ENCODE measurements at places on chromosomes 4 and X.

GRCh38 chr4:7157666-7158065 lies 34.7 kb upstream of the SORCS2 start:
- DNase-seq, result no peak

DNA sequence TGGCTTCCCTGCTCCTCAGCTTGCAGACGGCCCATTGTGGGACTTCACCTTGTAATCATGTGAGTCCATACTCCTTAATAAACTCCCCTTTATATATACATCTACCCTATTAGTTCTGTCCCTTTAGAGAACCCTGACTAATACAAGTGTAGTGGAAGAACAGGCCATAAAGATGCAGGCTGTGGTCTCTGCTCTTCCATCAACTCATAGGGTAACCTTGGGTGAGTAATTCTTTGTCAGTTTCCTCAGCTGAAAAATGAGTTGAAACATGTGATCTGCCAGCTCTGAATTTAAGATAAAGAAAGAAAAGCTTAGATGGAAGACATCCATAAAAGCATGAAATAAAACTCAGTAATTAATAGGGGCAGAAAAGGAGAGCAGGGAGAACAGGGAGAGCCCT lies 103.6 kb downstream of the ENOX2 start:
- no peak for DNase-seq

- no peak for DNase-seq
Measured at GRCh38 chrX:15761564-15762191, 23.6 kb downstream of the CA5B start.

DNA sequence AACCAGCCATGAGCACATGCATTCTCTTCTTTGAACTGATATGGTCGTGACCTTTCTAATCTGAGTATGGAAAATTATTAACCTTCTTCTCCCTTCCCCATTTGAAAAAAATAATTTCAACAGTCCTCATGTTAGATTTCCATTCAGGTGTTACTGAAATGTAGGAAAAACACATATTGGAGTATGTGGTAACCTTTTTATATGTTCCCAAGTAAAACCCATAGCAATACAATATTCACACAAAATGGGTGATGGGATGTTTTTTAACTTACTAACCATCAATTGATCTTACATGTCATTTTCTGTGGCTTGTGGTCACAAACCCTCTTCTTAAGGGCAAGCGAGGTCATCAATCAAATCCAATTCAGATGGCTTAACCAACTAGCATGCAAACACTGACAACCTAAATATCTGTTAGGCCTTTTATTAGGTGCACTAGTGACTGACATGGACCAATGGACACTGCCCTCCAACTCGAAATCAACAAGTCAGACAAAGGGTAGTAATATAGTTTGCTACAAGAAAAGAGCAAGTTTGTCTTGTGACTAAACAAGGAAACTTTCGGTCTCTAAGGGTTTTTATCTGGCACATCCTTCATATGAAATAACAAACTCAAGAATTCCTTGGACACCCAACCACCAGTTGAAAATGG lies 74.3 kb downstream of the CAMK2D start:
- DNase-seq, result peak; percentile 25

- DNase-seq, result no peak
Measured at GRCh38 chr4:76453232-76453631, 18.2 kb downstream of the SHROOM3 start.

- DNase-seq, result no peak
Measured at GRCh38 chr4:129600898-129601297, 504.9 kb downstream of the C4orf33 start.

- DNase-seq, result no peak
Measured at GRCh38 chr4:79233820-79234219, 92.0 kb downstream of the NAA11 start.

- no peak for DNase-seq
Measured at GRCh38 chrX:120617996-120618630, 11.7 kb downstream of the C1GALT1C1 start.

- DNase-seq, result no peak
Measured at GRCh38 chr4:75880278-75880677, 22.0 kb downstream of the PPEF2 start.

- no peak for DNase-seq
Measured at GRCh38 chrX:42664680-42665079, 113.3 kb downstream of the PPP1R2C start.

DNA sequence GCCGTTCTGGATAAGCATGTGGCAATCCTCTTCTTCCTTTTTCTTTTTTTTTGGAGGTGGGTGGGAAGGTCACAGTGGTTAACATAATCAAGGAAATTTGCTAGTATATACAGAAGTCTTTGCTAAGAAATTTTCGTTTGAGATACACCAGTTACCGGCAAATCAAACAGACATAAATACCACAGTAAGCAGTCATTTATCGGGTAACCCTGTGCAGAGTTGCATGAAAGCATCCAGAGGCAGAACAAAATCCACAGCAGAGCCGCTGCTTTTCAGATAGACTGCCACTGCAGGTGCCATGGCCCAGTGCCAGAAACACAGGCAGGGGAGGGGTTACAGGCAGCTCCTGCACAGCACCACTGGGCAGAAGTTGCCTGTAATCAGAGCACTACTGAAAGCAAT lies 179.1 kb upstream of the MAB21L2 start:
- DNase-seq, result no peak

- DNase-seq, result no peak
Measured at GRCh38 chr4:630656-631055, 5.3 kb downstream of the PDE6B start.

DNA sequence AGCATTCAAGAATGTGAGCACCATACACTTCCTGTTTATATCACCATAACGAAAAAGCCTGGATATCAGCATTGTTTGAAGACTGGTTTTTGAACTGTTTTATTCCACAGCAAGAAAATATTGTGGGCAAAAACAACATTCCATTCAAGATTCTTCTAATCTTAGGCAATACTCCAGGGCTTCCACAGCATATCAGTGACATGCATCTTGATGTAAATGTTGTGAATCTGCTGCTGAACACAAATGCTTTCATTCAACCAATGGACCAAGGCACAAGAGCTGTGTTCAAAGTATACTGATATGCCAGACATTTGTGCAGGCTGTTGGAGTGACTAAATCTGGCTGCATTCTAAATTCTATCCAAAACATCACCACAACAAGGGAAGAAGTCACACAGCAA lies 260.1 kb upstream of the ETNPPL start:
- no peak for DNase-seq

DNA sequence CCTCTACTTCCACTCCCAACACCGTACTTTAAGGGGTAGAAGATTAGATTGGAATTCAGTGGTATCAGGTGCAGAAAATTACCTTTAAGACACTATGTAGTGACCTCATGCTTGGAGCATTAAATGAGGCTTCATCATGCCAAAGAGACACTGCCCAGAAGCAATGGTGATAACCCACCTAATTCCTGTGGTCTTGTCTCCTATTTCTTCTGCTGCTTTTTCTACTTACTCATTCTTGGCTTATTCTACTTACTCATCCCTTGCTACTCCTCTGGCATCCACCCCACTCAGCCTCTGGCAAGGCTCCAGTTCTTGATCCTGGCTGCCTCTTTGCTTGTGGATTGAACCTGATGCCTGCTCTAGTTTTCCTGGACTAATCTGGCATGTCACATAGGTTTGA lies 62.3 kb upstream of the ADAMTS3 start:
- DNase-seq, result peak; percentile 99

GRCh38 chr4:83252782-83253405 lies 31.7 kb downstream of the COQ2 start:
- peak; percentile 36 for DNase-seq

DNA sequence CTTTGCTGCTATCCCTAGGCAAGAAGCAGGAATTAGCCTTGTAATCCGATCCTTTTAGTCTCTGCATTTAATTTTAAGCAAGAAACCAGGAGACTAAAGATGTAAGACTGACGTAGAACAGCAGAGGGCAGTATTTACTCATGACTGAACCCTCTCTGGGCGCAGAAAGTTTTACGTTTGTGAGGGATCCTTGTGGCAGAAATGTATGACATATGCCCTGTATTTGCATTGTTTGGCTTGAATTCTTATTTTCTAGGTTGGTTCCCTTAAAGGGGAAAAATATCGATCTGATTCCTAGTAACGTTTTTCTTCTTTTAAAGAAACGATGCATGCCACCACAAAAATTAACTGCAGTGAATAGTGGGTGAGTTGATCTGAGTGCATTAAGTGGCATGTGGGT lies 1.3 kb upstream of the FAT4 start:
- DNase-seq, result peak; percentile 93

DNA sequence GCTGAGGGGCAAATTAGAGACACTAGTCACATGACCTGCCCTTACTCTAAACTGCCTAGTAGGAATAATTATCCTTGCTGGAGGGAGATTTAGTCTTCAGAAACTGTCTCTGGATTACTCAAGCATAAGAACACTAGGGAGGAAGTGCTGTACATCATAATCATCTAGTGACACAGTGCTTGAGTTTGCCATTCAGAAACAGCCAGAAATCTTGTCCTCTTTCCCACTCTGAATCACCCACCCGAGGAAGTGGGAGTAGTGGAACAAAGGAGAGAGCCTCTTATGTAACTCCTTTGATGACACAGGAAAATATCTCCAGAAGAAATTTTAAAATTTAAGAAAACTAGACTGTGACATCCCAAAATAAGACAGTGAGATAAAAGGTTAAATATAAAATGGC lies 69.3 kb upstream of the PCDH19 start:
- DNase-seq, result no peak

GRCh38 chrX:22934640-22935039 lies 65.1 kb upstream of the DDX53 start:
- no peak for DNase-seq

GRCh38 chr4:92303621-92304027 lies at the start of gene GRID2:
TSS of gene GRID2 (plus strand) at chr4:92303966.
- DNase-seq, result no peak

DNA sequence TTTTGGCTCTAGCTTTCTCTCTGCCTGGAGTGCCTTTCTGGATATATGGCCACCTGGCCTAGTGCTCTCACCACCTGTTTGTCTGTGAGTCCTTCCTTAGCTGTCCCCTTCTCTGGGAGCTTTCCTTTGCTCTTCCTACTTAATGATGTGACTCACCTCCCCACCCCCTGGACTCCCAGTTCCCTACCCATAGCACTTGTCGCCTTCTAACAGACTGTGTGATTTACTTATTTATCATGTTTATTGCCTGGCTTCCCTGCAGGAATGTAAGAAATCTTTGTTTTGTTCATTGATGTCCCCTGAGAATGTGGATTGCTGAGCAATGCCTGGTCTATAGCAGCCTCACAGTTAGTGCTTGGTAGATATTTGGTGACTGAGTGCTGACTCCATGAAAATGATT lies 18.9 kb downstream of the ADD1 start:
- peak; percentile 79 for DNase-seq

DNA sequence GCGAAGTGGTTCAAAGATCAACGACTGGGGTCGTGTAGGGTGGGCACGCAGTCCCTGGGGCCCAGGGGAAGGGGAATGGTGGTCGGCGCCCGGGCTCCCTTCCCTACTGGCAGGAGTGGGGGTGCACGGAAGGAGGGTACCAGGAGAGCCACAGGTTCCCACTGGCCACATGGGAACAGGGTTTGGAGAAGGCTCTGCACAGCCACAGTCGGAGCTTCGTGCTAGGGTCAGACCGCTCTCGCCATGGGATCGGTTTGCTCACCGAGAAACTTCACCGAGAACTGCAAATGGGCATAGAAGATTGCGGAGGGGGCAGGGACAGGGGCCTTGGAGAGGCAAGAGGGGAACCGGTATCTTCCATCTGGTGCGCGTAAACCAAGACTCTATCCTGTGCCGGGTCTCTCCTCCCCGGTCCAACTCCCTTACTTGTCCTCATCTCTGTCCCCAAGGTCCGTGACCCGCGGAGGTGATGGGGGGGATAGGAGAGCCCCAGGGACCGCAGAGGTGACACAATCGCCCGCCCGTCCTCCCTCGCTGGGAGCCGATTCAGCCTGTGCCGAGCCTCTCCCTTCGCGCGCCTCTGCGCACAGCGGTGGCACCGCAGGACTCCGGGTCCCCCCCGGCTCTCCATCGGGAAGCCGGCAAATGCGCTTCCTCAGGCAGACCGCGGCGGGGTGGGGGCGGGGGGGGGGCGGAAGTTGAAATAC lies 1.0 kb downstream of the SCD5 start:
- DNase-seq, result no peak

DNA sequence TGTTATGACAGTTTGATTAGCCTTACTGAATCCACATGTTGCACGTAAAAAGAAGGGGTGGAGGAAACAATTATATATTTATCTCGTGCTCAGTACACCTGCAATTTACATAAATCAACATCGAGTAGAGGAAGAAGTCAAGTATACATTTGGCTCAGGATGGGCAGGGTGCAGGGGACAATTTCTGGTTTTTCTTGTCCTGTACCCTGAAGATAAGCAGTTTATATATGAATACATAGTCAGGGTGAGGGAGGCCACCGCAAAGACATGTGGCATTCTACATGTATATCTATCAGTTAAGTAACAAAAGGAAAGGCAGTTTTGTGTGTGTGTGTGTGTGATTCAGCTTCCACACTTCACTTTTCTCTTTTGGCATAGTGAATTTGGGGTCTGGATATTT lies 11.1 kb upstream of the EREG start:
- no peak for DNase-seq

- DNase-seq, result no peak
Measured at GRCh38 chrX:45143455-45143854, 57.2 kb downstream of the DIPK2B start.

All from kidney glomerular epithelial cell (primary cell).